Psoas muscle (tissue), 8 donors: ENCODE measurements at places on chromosomes 1 and 21.

- no peak for DNase-seq
Observed at GRCh38 chr1:235246022-235246948, 81.7 kb downstream of the ARID4B start.

DNA sequence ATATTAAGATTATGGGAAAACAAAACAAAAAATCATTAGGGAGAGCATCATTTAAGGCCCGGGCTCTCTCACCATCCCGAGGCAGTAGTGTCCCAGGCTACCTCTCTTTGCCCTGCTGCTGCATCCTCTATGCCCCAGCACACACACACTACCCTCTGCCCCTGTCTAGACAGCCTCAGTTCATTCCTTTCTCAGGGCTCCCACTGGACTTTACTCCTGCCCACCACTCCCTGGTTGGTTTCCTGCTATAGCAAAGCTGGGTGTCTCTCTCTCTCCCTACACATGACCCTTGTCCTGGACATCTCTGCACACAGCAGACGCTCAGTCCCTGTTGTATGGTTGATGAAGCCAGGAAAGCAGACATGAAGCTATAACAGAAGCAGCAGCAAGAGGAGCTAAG is 30.7 kb downstream of the GNG12 start:
- DNase-seq: no peak

GRCh38 chr1:36387141-36387949 is 1.6 kb upstream of the STK40 start:
- no peak for DNase-seq

DNA sequence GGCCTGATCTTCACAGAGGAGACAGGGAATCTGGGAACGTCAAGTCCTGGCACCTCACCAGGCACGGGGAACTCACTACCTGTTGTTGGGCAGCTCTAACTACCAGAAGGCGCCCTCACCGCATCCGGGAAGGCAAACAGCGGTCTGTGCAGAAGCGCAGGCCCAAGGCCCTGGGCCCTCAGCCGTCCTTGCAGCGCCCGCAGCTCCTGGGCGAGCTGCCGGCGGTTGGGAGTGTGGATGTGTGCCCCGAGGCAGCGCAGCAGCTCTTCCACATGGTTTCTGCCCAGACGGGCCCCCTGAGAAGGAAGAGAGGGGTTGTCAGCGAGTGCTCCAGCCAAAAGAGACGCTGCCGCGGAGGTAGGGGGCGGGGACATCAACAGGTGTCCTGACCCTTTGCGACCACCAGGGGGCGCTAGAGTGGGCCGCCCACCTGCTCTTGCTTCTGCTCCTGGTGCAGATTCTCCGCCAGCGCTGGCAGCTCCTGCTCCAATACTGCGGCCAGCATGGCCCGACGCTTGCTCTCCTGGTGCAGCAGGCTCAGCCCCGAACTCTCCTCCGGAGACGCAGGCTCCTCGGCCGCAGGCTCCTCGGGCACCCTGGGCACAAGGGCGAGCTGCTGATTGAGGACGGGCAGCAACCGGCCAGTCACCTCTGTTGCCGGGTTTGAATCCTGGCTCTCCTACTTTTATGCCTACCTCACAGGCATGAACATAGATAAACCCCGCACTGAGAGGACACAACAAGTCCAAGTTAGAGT is 9.3 kb downstream of the MAP3K6 start:
- peak; percentile 77 for DNase-seq

- peak; percentile 54 for DNase-seq
Observed at GRCh38 chr1:25688390-25689119, 72.0 kb downstream of the MAN1C1 start.

- DNase-seq: no peak
Observed at GRCh38 chr1:221631556-221631955, 110.3 kb downstream of the DUSP10 start.

- peak; percentile 42 for DNase-seq
Observed at GRCh38 chr1:59814180-59814900, 409 bp upstream of the HOOK1 start.

DNA sequence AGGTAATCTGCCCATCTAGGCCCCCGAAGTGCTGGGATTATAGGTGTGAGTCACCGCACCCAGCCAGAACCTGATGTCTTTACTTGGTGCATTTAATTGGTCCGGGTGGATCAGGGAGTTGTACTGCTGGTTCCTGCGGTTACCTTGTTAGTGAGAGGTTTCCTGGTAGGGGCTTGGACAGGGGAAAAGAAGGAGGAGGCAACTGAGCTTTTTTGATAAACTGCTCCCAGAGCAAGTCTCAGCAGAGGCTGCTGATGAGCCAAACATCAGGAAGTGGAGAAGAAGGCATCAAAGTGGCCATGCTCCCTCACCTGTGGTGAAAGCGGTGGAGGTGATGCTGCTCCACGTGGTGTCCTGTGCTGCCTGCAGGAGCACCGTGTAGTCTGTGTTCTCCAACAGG is 161.5 kb upstream of the KIAA0040 start:
- no peak for DNase-seq

- DNase-seq: no peak
Observed at GRCh38 chr21:27190601-27191000, 223.7 kb upstream of the ADAMTS5 start.

- no peak for DNase-seq
Observed at GRCh38 chr1:98749152-98749756, 87.7 kb downstream of the SNX7 start.
